ENCODE measurements at places on chromosomes 16 and 17. TPM values are rescaled to one million over a fixed set of nuclear protein-coding genes. Genes with fewer than 3 reads are reported as not detected.

GRCh38 chr16:69514356-69514755, 51.4 kb upstream of the NFAT5 start:
- no peak for DNase-seq

- no peak for DNase-seq
Observed at GRCh38 chr16:28231763-28232162, 20.0 kb upstream of the XPO6 start.

- no peak for DNase-seq
Observed at GRCh38 chr16:80198311-80199299, 342.2 kb upstream of the DYNLRB2 start.

DNA sequence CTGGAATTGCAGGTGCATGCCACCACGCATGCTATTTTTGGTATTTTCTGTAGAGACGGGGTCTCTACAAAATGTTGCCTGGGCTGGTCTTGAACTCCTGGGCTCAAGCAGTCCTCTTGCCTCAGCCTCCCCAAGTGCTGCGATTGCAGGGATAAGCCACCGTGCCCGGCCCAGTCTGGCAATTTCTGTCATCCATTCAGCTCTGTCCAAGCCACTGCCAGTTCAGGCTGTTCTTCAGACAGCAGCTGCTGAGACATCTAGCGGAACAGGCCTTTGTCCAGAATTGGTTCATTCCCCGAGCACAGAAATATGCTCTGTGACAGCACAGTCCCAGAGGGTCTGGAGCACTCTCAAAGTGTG, 5.4 kb downstream of the SLC47A1 start:
- no peak for DNase-seq

GRCh38 chr17:7330638-7331015, 1.5 kb upstream of the NEURL4 start:
- DNase-seq: no peak

DNA sequence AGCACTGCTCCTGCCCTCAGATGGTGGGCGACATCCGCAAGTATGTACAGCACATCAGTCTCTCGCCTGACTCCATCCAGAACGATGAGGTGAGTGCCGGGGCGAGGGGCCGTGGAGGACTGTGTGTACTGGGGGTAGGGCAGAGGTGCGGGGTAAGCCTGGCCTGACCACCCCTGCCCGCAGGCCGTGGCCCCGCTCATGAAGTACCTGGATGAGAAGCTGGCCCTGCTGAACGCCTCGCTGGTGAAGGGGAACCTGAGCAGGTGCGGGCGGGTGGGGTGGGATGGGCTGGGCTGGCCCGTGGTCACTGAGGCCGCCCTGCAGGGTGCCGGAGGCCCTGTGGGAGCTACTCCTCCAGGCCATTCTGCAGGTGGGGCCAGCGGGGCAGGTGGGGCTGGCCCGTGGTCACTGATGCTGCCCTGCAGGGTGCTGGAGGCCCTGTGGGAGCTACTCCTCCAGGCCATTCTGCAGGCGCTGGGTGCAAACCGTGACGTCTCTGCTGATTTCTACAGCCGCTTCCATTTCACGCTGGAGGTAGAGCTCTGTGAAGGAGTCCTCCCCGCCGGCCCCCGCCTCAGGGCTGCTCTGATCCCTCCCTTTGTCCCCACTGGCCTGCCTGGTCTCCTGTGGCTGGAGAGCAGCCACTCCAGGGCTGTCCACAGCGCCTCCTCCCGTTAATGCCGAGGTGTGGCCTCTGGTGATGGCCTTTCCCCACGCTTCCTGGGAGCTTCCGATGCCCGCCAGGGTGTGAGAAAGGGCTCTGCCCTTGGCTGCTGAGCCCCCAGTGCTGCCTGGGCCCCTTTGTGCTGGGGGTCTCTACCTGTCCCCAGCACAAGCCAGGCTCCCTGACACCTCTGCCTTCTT, 5.0 kb downstream of the TSR3 start:
- no peak for DNase-seq

DNA sequence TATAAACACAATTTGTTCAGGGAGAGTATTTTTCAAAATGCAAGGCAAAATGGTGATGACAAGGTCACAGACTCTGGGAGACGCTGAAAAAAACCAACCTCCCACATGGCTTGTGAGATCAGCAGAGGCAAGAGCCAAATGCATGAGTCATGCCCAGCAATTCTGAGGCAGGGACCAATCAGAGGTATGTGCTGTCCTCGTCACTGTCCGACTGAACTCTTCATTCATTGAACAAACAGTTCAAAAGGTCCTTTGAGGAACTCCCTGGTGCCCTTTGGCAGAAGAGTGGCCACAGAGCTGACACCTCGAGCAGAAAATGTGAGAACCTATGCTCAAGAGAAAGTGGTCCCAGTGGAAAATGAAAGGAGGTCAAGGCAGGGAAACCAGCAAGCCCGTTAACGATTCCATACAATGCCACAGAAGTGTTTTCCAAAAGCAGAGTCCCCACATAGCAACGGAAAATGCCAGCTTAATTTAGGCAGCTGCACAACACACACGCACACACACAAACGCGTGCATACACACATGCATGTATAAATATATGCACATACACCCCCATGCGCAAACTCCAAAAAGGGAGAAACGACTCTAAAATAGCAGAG, 50.9 kb downstream of the CDH11 start:
- DNase-seq: peak; percentile 38

- no peak for DNase-seq
Observed at GRCh38 chr17:2500446-2500845, 11.2 kb downstream of the METTL16 start.

The MSLN gene
- polyA plus RNA-seq: 0.97 TPM

The SPATA22 gene
- polyA plus RNA-seq: 0.32 TPM

The CTRL gene
- 3.1 TPM for polyA plus RNA-seq

The AMZ2 gene
- polyA plus RNA-seq: 65.3 TPM

The TEX14 gene
- 4.7 TPM for polyA plus RNA-seq

The CHD9NB gene
- 1.6 TPM for polyA plus RNA-seq

Data from hindlimb muscle (tissue), 1 donor.